ENCODE measurements at places on chromosomes 5 and 9.

- DNase-seq = no peak
Observed at GRCh38 chr9:89104821-89105220, 73.8 kb downstream of the SHC3 start.

GRCh38 chr5:112862085-112862484 is 998 bp downstream of the SRP19 start:
- DNase-seq = no peak

- no peak for DNase-seq
Observed at GRCh38 chr9:1890816-1891215, 124.3 kb upstream of the SMARCA2 start.

- no peak for DNase-seq
Observed at GRCh38 chr5:65100911-65101631, 332.3 kb downstream of the CWC27 start.

DNA sequence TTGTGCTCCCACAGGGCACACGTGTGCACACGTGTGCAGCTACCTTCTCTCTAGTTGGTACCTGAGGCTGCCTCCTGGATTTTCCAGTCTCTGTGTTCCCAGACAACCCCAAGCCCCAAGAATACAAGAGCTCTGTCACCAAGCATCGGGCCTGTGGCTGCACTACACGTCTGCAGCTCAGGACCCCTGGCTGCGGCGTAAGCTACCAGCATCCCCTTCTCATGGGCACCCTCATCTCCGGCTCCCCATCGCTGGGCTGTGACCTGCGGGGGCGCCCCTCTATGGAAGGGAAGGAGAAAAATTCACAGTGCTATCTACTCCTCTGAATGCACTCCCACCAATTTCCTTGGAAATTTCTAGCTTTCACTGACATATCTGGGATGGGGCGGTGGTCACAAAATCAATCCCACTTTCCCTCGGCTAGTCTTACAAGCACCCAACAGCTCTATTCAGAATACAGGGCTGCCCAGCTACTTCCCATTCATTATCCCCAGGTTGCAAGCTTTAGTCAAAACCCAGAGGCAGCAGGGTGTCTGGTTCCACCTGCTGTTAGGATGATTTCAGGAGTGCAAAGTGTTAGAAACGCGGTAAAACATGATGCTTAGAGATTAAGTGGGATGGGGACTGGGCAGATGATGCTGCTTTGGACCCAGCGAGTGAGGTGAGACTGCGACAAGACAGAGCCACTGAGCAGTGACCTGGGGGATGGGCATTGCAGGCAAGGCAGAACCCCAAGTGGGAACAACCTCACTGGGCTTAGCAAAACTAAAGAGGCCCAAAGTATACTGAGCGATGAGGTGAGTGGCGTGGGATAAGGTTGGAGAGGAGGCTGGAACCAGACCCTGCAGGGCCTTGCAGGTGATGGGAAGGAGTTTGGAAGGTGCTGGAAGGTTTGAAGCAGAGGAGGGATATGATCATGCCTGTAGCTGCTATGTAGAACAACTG is 121.7 kb downstream of the KCNIP1 start:
- no peak for DNase-seq

DNA sequence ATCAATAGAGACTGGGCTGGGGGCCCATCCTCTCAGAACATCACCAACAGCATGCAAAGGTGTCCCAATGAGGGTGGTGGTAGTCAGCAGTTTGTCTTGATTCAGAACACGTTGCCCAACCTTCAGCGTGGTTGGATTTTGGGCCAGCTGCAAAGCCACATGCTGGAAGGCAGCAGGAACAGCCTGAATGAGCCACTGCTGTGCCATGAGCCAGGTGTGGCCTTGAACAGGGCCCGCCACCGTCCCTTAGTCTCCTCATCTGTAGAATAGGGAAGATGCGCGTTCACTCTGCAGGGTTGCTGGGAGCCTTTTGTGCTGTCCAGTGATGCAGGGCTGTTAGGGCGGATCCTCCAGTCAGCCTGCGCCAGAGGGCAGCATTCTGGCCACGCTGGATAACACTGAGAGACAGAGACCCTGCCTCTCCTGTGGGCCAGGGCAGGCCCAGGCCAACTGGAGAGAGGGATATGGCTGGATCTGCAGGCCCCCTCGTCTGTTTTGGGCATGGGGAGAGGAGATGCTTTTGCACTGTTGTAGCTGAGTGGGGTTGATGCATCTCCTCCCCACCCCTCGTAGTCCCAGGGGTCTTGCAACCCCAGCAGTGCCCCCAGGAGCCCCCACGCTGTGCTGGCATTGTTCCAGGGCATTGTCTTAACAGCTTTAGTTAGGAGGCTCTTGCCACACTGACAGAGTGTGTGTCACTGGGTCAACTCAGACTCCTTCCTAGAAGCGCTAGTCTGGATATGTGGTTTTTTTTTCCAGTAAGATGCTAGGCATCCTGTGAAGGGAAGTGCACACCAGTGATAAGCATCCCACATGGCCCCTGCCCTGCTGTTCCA is 42.1 kb downstream of the SLC46A2 start:
- no peak for DNase-seq

GRCh38 chr5:118953652-118954005 is 34.7 kb downstream of the DTWD2 start:
- no peak for DNase-seq

GRCh38 chr5:123997462-123998215 is 485.7 kb downstream of the CSNK1G3 start:
- DNase-seq = no peak

GRCh38 chr9:89863141-89863540 is 258.3 kb downstream of the GADD45G start:
- no peak for DNase-seq

All from GM19239 (cell line).